ENCODE measurements at places on chromosomes 3 and 15.
A peak's percentile ranks its signal among the peaks of the same experiment; 100 is the strongest.

DNA sequence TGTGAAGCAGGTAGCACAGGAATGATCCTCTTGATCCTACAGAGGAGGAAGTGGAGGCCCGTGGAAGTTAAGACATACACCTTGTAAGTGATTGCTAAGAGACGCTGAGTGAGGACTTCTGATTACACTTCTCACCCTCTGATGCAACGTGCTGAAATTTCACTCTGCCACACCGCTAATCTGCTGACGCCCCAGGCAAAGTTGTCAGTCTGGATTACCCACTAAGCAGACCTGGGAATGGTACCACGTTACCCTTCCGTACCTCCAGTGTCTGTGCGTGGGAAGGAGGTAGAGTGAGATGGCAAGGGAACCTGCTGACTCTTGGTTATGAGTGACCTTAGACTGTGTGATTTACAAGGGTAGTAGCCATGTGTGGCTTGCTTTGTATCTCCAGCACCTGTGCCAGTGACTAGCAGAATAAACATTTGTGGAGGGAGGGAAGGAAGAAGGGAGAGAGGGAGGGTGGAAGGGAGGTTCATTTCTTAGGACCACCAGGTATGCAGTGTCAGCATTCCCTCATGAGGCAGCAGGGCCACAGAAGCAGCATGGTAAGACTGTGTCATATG is 115.0 kb downstream of the ALDH1A2 start:
- no peak for DNase-seq

DNA sequence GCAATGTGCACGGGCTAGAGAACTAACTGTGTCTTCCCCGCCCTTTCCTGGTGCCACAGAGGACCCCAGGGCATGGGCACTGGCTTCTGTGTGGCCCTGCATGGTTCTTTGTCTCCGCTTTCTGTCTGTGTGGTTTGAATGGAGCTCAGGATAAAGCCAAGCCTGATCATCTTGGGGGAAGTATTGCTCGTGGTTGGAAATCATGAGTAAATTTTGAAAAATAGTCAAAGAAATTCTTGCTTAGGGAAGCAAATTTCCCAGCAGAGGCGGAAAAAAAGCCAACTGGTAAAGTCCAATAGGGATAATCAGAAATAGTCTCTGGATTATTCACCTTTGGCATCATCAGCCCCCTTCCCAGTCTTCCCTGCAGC is 55.4 kb downstream of the MAGEF1 start:
- no peak for DNase-seq

DNA sequence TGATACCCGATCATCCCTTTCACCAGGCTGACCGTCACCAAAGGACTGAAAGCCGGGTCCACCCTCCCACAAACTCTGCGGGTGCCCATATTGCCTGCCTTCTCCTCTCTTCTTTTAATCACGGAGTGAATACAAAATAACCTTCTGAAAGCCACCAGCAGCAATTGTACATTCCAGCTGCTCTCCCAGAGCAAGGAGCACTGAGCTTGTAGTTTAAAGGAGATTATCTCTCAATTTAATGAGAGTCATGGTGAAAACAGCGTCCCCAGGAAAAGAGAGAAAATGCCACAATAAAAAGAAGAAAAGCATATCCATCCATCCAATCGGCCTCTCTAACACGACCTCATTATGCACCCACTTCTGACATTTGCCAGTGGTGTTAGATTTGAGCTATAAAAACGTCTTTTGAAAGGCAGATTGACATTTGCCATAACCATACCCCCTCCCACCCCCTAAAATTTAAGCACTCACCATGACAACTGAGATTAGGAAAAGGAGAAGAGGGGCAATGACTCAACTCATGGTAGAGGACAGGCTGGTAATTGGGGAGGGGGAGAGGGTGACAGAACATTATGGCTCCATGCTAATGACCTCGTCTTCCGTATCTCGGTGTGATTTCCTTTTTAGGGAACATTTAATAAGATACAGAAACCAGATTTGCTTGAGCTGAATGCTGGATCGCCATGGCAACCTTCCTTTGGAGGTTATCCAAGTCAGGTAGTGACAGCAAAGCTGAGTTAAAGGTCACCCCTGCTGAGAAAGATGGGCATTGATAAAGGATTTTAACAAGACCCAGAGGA is 106.2 kb downstream of the ST8SIA2 start:
- no peak for DNase-seq

GRCh38 chr3:54859184-54859583 is 68.7 kb downstream of the LRTM1 start:
- DNase-seq: no peak

- DNase-seq: no peak
Measured at GRCh38 chr3:98026425-98027084, 8.6 kb downstream of the GABRR3 start.

GRCh38 chr15:92655178-92655995 is at the start of gene FAM174B:
TSS of gene FAM174B (minus strand) at chr15:92655775.
- peak; percentile 66 for DNase-seq

GRCh38 chr3:58496206-58496857 is 4.4 kb downstream of the KCTD6 start:
- no peak for DNase-seq

DNA sequence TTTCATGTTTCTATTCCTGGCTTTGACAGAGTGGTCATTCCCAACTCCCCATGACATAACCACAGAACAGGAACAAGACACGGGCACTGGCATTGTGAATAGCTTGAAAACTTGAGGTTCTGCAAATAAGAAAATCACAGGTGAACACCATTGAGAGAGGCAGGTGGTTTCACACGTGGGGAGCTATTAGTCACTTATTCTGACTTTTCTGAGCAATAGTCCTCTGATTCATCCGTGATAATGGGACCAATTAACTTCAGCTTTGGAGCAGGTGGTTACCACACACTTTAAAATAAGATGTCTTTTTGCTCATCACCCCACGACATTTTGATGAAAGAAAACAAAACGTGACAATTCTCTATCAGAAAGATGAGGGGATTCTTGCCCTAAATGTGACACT is 224.7 kb downstream of the KLF13 start:
- no peak for DNase-seq

GRCh38 chr3:119240101-119240590 is 532 bp downstream of the B4GALT4 start:
- DNase-seq: no peak

DNA sequence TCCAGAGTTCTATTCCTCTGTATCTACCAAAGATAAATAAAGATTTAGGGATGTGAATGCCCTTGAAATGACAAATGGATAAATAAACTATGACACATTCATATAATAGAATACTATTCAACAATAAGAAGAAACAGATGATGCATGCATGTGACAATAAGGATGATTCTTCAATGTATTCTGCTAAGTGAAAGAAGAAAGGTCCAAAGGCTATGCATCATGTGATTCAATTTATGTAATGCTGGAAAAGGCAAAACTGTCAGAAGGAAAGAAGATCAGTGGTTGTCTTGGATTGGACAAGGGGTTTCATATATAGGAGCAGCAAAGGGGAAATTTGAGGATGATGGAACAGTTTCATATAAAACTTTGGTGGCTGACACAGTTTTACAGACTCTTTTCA is 32.6 kb upstream of the CHRNA7 start:
- no peak for DNase-seq

DNA sequence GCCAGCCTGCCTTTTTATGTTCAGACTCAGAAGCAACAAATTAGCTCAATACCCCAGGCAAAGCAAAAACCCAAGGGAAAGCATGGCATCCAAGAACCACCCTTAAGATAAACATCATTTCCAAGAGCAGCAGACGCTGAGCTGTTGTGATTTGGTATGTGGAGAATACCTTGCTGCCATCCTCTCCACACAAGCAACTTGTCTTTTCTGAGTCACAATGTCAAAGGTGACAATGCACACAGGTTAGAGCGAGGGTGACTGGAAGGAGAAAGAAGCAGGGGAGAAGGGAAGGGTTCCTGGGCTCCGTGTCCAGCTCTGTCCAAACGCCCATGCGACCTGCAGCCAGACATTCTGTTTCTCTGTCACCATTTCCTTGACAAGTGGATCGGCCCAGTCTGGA is 6.0 kb downstream of the PCSK6 start:
- no peak for DNase-seq

DNA sequence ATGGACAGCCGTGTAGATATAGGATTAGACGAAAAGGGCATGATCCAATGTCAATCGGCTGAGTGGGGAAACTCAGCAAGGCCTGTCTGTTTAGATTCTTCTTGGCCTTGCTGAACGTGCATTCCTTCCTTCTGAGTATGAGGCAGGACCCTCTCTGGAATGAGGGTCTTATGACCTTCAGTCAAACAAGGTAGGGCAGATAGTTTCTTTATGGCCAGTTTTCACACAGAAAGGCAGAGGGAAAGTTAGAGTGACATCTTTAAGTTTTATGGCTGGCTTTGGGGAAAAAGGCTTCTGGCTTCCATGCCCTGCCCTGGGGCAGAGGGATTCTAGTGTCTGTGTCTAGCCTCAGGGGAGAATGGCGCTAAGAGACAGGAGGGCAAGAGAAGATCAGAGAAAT is 29.7 kb downstream of the ARNT2 start:
- no peak for DNase-seq

GRCh38 chr15:59274126-59274970 is 67.7 kb downstream of the LDHAL6B start:
- DNase-seq: no peak

DNA sequence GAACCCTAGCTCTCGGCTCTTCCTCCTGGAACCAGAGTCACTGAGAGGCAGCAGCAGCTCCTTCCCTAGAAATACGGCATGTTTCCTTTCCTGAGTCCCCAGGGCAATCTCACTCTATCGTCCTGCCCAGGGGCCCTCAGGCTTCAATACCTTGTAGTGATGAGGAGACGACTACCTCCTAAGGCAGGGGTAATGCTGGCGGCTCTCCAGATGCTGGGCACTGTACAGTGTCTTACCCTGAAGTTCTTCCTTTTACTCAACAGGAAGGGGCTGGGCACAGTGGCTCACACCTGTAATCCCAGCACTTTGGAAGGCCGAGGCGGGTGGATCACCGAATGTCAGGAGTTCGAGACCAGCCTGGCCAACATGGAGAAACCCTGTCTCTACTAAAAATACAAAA is 13.5 kb downstream of the TMEM44 start:
- DNase-seq: no peak

DNA sequence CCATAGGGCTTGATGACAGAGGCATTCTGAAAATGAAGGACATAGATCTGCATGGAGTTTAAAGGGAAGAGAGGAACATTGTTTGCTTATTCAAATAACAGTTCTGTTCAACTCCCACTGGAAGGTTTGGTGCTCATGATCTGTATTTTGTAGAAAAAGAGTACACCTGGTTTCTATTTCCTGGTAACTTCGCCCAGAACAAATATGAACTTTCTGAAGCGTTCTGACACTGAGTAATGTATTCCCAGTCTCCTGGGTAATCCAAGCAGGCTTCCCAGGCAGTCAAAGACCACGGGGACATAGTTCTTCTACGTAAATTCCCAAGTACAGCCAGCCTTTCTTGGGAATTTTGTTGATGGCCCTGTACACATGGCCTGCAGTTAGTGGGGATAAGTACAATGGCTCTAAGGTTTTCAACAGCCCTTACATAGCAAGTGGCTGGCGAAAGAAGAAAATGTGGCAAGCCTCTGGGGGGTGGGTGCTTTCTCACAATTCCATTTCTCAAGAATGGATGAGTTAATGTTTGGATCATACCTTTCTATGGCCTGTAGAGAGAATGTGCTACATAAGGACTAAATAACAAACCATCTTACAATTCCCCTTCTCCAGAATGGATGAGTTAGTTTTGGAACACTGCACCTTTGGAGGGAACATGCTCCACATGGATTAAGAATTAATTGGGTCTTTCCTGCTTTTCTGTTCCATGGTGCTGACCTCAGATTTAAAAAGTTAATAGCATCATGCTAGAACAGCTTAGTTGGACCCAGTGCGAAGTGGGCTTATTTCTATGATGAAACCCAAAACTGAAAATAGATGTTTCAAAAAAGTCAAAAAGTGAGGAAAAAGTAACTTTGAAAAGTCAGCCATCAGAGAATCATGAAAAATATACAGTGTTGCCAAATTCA is 52.7 kb downstream of the COL6A6 start:
- no peak for DNase-seq
